Renal cortical epithelial cell (primary cell): ENCODE measurements at places on chromosomes 2 and 18.

- DNase-seq: no peak
These were observed 125.4 kb downstream of the COMMD1 start for GRCh38 chr2:62030902-62031301.

- no peak for DNase-seq
These were observed 506.1 kb upstream of the SALL3 start for GRCh38 chr18:78473563-78473962.

- DNase-seq: peak; percentile 84
These were observed 8.2 kb upstream of the INPP1 start for GRCh38 chr2:190335225-190335559.

DNA sequence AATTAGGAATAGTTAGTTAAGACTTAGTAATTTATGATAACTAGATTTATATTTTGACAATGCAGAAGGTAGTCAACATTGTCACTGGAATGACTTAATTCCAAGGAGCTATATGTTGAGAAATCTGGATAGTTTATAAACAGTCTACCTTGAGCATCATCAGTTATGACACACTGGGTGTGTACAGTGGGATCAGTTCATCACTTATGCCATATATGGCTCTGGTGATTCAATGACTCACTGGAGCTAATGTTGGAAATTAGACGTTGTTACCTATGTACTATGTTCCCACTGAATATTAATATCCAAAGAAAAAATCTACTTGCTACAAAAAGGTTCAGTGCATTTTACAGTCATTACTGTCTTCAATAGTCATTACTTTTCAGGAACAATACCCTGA lies 34.0 kb upstream of the ITPRID2 start:
- peak; percentile 15 for DNase-seq

DNA sequence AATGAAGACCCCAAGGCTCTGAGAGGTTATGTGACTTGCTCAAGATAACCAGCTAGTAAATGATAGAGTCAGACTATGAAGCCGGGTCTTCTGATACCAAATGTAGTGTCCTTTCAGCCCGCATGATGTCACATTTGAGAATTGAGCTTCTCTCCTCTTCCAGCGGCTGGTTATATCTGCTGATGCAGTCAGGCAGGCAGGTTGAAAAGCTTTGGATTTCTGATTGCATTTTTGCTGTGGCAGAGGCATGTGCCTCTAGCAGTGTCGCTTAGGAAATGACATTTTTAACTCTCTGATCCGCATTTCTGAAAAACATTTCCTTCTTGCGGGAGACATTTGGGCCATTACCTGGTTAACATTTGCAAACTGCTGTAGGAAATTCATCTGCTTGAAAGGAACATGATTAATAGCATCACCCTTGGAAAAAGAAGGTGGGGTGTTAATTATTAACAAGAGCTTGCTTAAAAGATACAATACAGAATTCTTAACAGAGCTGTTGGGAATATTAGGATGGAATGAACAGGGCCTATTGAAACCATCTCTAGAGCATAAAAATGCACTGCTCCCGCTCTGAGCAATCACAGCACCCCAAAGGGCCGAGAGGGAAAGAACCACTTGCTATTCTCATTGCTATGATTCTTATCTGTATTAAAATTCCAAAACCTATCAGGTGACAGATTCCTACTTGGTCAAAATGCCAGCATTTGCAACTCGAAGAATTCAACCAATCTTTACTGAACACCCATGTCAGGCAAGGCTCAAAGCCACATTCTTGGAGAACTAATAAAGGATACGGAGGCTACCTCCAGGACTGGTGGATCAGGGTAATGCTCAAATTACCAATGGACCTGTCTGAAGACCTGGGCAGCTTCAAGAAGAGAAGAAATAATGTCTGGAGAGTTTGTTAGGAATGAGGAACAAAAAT lies 25.9 kb downstream of the MRO start:
- peak; percentile 78 for DNase-seq

DNA sequence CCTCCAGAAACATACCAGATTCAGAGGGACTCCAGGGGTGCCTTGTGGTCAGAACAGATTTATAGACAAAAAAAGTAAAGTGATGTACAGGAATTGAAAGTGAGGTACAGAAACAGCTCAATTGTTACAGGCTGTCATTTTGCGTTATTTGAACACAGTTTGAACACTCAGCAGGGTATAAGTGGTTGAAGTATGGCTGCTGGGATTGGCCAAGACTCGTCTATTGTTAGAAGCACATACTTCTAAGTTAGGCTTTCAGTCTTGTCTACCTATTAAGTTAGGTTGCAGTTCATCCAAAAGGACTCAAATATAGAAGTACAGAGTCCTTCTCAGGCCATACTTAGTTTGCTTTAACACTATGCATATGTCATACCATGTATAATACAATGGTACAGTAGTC lies 21.0 kb upstream of the GRB14 start:
- no peak for DNase-seq

GRCh38 chr18:59846814-59847490 lies 52.8 kb upstream of the PMAIP1 start:
- peak; percentile 76 for DNase-seq

- no peak for DNase-seq
These were observed 15.7 kb downstream of the TGFBRAP1 start for GRCh38 chr2:105313877-105314276.

DNA sequence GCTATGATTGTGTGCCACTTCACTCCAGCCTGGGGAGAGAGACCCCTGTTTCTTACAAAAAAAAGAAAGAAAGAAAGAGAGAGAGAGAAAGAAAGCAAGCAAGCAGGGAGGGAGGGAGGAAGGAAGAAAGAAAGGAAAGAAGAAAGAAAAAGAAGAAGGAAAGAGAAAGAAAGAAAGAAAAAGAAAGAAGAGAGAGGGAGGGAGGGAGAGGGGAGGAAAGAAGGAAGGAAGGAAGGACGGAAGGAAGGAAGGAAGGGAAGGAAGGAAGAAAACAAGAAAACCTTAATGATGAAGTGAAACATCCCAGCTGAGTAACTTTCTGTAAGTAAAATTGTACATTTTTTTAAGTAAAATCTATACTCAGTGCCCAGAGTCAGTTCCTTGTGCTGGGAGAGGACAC lies 75.5 kb upstream of the GLS start:
- no peak for DNase-seq
